Stimulated activated CD8-positive, alpha-beta memory T cell treated with anti-CD3 and anti-CD28 coated beads, Interleukin-7, amount 100 ng/mL, for 24 hours (primary cell): ENCODE measurements at places on chromosomes 7 and 10.

- DNase-seq: no peak
Measured at GRCh38 chr10:5311617-5312016, 53.1 kb upstream of the UCN3 start.

GRCh38 chr7:131904760-131905327 is 348.4 kb upstream of the PODXL start:
- no peak for DNase-seq

DNA sequence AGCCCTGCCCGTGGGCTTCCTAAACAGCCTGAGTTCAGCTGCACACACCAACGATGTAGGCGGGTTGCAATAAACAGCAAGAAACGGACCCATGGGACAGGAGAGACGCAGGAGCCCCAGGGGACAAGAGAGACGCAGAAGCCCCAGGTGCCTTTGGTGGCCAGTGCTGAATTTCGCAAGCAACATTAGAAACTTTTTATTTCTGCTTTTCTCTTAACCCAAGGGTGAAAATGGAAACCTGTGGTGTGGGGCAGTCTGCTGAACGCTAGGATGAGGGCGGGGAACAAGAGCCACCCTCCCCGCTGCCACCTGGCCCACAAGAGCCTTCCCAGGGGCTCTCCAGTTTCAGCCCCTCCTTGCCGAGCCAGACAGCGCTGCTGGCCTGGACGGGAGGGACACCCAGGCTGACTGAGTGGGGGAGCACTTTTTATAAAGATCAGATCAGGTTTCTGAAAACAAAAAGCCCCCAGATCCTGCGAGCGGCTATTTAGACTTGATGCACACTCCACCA is 20.0 kb upstream of the GPR146 start:
- DNase-seq: no peak

- DNase-seq: no peak
Measured at GRCh38 chr7:22373388-22373787, 16.4 kb upstream of the RAPGEF5 start.

- no peak for DNase-seq
Measured at GRCh38 chr7:105027176-105027853, 13.3 kb downstream of the KMT2E start.

DNA sequence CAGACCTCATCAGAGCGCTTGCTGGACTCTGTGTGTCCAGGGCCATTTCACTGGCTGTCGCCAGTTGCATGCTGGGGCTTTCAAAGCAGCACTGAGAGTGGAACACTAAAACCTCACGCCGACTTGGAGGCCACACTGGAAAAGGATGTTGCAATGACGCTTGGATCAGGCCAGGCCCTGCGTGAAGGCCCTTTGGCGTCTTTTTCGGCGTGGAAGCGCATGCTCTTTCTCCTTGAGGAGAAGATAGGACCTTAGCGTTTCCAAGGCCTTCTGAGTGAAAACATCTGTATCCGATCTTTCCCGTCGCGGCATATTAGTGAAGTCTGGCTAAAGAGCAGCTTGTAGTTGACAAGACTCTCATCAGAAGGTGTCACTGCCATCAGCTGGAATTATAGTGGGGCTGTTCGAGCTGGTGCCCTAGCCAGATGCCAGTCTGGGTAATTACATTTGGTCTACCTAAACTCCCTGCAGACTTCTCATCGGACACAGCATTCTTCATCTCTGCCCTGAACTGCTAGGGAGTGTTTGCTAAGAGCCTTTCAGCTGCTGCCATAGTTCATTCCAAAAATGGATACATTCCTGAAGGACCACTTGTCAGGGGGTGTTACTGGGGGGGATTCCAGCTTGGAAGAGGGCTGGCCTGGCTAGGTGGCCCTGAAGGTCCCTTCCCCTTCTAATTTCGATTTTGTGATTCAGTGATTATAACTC is 167.7 kb upstream of the TCF7L2 start:
- no peak for DNase-seq

DNA sequence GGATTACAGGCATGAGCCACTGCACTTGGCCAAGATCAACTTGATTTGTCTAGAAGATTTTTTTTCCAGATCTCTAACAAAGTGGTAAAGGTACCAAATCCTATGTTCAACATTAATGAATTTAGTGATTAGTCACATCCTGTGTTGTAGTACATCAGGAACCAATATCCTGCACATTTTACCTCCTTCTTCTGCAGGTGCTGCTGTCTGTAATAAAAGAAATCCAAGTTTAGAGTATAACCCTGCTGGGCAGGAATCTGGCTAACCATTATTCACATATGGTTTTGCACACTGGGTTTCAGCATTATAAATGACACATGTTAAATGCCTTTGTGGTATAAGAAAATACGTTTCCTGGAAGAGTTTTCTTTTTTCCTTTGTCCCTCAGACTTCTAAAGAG is 10.8 kb downstream of the PARD3 start:
- DNase-seq: no peak
